ENCODE measurements at places on chromosomes 7 and 10. TPM values are rescaled to one million over a fixed set of nuclear protein-coding genes. Genes with fewer than 3 reads are reported as not detected.

Gene HOXA5
- total RNA-seq, result 8.1 TPM

Gene CTNNA3
- total RNA-seq, result not detected

Gene THSD7A
- 0.22 TPM for total RNA-seq

Gene USP54
- total RNA-seq, result 16.1 TPM

Gene ZCCHC24
- 50.7 TPM for total RNA-seq

Gene PAPOLB
- total RNA-seq, result 0.39 TPM

Gene RBP4
- total RNA-seq, result 11.1 TPM

Gene PILRA
- not detected for total RNA-seq

Gene ZNF485
- total RNA-seq, result 3.4 TPM
